ENCODE measurements at places on chromosomes 2 and 18. TPM values are rescaled to one million over a fixed set of nuclear protein-coding genes. Genes with fewer than 3 reads are reported as not detected.
A peak's percentile ranks its signal among the peaks of the same experiment; 100 is the strongest.

The ADI1 gene
- 24.7 TPM for total RNA-seq

GRCh38 chr2:138760676-138761075 lies 19.5 kb downstream of the NXPH2 start:
- no peak overlapping the region for H3K27ac ChIP-seq
- no peaks in the 10 kb centered on the region for H3K4me1 ChIP-seq
- no peaks in the 10 kb centered on the region for H3K27me3 ChIP-seq
- H3K4me3 ChIP-seq = no peak overlapping the region
- no peaks in the 10 kb centered on the region for H3K36me3 ChIP-seq
- DNase-seq = no peak

The SULT1C2 gene
- total RNA-seq = not detected

DNA sequence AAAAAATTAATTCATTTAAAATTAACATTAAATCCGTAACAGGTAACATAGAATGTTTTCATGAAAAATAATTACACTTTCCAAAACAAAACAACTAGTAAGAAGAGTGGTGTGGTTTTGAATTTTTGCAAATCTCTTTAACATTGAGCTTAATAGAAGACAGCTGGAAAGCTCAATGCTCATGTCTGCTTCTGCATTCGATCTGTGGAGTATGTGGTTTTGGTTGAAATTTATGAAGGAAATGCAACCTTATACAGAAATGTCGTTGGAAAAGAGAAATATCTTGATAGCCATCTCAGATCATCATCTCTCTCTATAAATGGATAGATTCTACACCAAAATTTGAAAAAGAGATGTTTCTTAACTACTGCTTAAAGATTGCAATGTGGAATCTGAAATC lies 17.3 kb upstream of the FHL2 start:
- no peak overlapping the region for H3K27ac ChIP-seq
- H3K4me1 ChIP-seq = peaks cover 7% of the 10 kb centered on the region
- peaks cover 30% of the 10 kb centered on the region for H3K27me3 ChIP-seq
- no peaks in the 10 kb centered on the region for H3K36me3 ChIP-seq
- no peak for DNase-seq

The LYPD6 gene
- not detected for total RNA-seq

The IL1B gene
- total RNA-seq = 12.0 TPM

- no peak overlapping the region for H3K4me3 ChIP-seq
- H3K27ac ChIP-seq = no peak overlapping the region
- no peaks in the 10 kb centered on the region for H3K36me3 ChIP-seq
- no peak for DNase-seq
- H3K4me1 ChIP-seq = no peaks in the 10 kb centered on the region
These were observed 354.1 kb downstream of the EIPR1 start for GRCh38 chr2:3023531-3023930.

GRCh38 chr2:33033606-33034081 lies 86.9 kb downstream of the LTBP1 start:
- DNase-seq = no peak
- no peak overlapping the region for H3K27ac ChIP-seq
- H3K36me3 ChIP-seq = no peaks in the 10 kb centered on the region
- H3K4me3 ChIP-seq = no peak overlapping the region
- H3K4me1 ChIP-seq = no peaks in the 10 kb centered on the region
- H3K27me3 ChIP-seq = peaks cover 4% of the 10 kb centered on the region

- H3K27ac ChIP-seq = no peak overlapping the region
- no peak for DNase-seq
- H3K27me3 ChIP-seq = peaks cover 9% of the 10 kb centered on the region
- no peak overlapping the region for H3K4me3 ChIP-seq
These were observed 1.9 kb upstream of the UGT1A1 start for GRCh38 chr2:233758141-233758540.

The APOB gene
- not detected for total RNA-seq

DNA sequence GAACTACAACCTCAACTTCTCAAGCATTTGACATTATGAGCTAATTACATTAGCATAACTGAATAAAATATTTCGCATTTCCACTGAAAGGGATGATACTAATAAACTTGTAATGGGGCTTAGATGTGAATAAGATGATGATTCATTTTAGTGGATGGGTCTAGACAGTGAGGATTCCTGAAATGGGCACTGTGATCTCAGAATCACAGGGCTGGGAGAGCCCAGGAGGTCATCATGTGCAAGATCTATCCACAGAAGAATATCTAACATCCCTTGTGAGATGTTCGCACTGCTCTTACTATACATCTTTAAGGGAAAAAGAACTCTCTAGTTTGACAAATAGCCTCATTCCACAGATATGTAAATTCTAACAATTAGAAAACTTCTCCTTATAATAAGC lies 245.7 kb downstream of the DYM start:
- no peak overlapping the region for H3K4me3 ChIP-seq
- H3K4me1 ChIP-seq = peaks cover 4% of the 10 kb centered on the region
- no peaks in the 10 kb centered on the region for H3K36me3 ChIP-seq
- H3K27ac ChIP-seq = peak overlapping the region; percentile 40
- DNase-seq = no peak

The COBLL1 gene
- 3.1 TPM for total RNA-seq

- DNase-seq = no peak
- no peaks in the 10 kb centered on the region for H3K27me3 ChIP-seq
- H3K27ac ChIP-seq = no peak overlapping the region
- no peak overlapping the region for H3K4me3 ChIP-seq
- peaks cover 10% of the 10 kb centered on the region for H3K36me3 ChIP-seq
These were observed 43.6 kb downstream of the VPS54 start for GRCh38 chr2:63975437-63976124.

GRCh38 chr2:26465266-26465925 lies 12.5 kb downstream of the OTOF start:
- H3K4me1 ChIP-seq = no peaks in the 10 kb centered on the region
- no peaks in the 10 kb centered on the region for H3K36me3 ChIP-seq
- no peak overlapping the region for H3K4me3 ChIP-seq
- no peaks in the 10 kb centered on the region for H3K27me3 ChIP-seq

GRCh38 chr2:211367293-211367692 lies 810.9 kb downstream of the CPS1 start:
- H3K4me1 ChIP-seq = no peaks in the 10 kb centered on the region
- H3K36me3 ChIP-seq = no peaks in the 10 kb centered on the region
- no peak overlapping the region for H3K27ac ChIP-seq
- H3K4me3 ChIP-seq = no peak overlapping the region
- DNase-seq = no peak
